ENCODE measurements at places on chromosomes 3 and 15. TPM values are rescaled to one million over a fixed set of nuclear protein-coding genes. Genes with fewer than 3 reads are reported as not detected.

DNA sequence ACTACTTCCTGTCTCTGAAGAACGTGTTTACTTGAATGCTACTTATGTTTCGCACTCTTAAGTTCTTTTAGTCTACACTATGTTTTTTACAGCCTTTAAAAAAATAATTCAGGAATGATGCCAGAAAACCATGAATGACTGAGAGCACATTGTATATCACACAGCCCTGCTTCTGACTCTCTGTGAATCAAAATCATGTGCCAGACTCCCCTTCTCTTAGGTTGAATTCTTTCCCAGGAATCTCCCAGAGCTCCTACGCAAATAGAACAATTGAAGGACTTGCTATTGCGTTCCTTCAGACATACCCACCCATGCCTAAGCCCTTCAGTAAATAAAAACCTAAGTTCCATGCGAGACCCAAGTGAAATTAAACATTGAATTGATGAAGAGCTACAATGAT lies 782.0 kb upstream of the ALCAM start:
- H3K27ac ChIP-seq, result no peak overlapping the region
- H3K36me3 ChIP-seq, result no peaks in the 10 kb centered on the region
- H3K4me1 ChIP-seq, result no peaks in the 10 kb centered on the region
- H3K4me3 ChIP-seq, result no peak overlapping the region
- DNase-seq, result no peak
- H3K27me3 ChIP-seq, result no peaks in the 10 kb centered on the region

GRCh38 chr15:78312957-78313356 lies 13.5 kb upstream of the SKIC8 start:
- H3K27me3 ChIP-seq, result no peaks in the 10 kb centered on the region
- no peak for DNase-seq
- H3K36me3 ChIP-seq, result no peaks in the 10 kb centered on the region
- H3K4me1 ChIP-seq, result no peaks in the 10 kb centered on the region
- no peak overlapping the region for H3K4me3 ChIP-seq
- H3K27ac ChIP-seq, result no peak overlapping the region

GRCh38 chr3:54870423-54870822 lies 57.4 kb downstream of the LRTM1 start:
- no peak for DNase-seq
- no peaks in the 10 kb centered on the region for H3K36me3 ChIP-seq
- H3K4me3 ChIP-seq, result no peak overlapping the region
- no peaks in the 10 kb centered on the region for H3K4me1 ChIP-seq
- no peak overlapping the region for H3K27ac ChIP-seq

DNA sequence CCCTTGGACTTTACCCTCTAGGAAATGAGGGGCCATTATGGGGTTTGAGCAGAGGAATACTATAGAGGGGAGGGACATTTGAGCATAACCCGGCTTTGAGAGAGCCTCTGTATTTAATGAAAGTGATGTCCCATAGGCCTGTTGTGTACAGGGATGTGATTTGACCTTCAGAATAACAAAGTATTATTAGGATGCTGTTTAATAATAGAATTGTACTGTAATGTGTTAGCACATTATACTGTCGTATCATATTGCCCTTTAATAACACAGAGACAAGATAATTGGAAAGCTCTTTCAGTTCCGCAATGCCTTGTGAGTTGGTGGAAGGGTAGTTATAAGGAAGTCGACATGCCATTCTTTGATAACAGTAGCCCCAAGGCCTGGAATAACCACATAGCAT lies 328.3 kb downstream of the RYR3 start:
- no peaks in the 10 kb centered on the region for H3K36me3 ChIP-seq
- no peak overlapping the region for H3K4me3 ChIP-seq
- no peak for DNase-seq

- no peaks in the 10 kb centered on the region for H3K36me3 ChIP-seq
- H3K4me3 ChIP-seq, result no peak overlapping the region
- no peaks in the 10 kb centered on the region for H3K27me3 ChIP-seq
- DNase-seq, result no peak
Observed at GRCh38 chr3:107249132-107249531, 128.1 kb upstream of the CCDC54 start.

- no peak for DNase-seq
- H3K36me3 ChIP-seq, result no peaks in the 10 kb centered on the region
- H3K27me3 ChIP-seq, result no peaks in the 10 kb centered on the region
- peak overlapping the region; percentile 61 for H3K27ac ChIP-seq
Observed at GRCh38 chr3:32106929-32107362, 526 bp downstream of the GPD1L start.

- H3K27me3 ChIP-seq, result no peaks in the 10 kb centered on the region
- no peaks in the 10 kb centered on the region for H3K4me1 ChIP-seq
- no peaks in the 10 kb centered on the region for H3K36me3 ChIP-seq
- H3K4me3 ChIP-seq, result no peak overlapping the region
- no peak overlapping the region for H3K27ac ChIP-seq
Observed at GRCh38 chr3:30112902-30113484, 493.4 kb upstream of the TGFBR2 start.

DNA sequence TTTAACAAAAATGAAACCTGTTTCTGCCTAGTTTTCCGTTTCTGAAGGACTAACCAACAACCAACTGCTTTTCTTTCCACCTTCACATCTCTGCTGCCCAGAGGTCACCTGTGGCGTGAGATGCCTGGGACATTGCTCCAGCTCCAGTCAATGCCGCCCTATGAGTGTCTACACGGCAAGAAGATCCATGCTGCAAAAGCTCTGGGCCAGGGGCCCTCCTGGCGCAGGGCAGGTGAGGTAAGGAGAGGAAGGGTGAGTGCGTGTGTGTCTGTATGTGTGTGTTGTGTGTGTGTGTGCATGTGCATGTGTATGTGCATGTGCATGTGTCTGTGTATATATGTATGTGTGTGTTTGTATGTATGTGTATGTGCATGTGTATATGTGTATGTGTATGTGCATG lies 131.4 kb downstream of the NSMCE3 start:
- no peaks in the 10 kb centered on the region for H3K36me3 ChIP-seq
- no peak overlapping the region for H3K4me3 ChIP-seq
- no peak overlapping the region for H3K27ac ChIP-seq
- H3K27me3 ChIP-seq, result peaks cover 6% of the 10 kb centered on the region
- no peak for DNase-seq

- H3K4me3 ChIP-seq, result no peak overlapping the region
- no peaks in the 10 kb centered on the region for H3K4me1 ChIP-seq
- no peak for DNase-seq
- H3K36me3 ChIP-seq, result no peaks in the 10 kb centered on the region
- no peaks in the 10 kb centered on the region for H3K27me3 ChIP-seq
Observed at GRCh38 chr3:173750095-173750494, 352.6 kb downstream of the NLGN1 start.

- no peaks in the 10 kb centered on the region for H3K27me3 ChIP-seq
- DNase-seq, result no peak
- no peaks in the 10 kb centered on the region for H3K36me3 ChIP-seq
- no peak overlapping the region for H3K4me3 ChIP-seq
- H3K4me1 ChIP-seq, result no peaks in the 10 kb centered on the region
- no peak overlapping the region for H3K27ac ChIP-seq
Observed at GRCh38 chr15:32709295-32710033, 8.3 kb upstream of the GREM1 start.

- no peaks in the 10 kb centered on the region for H3K4me1 ChIP-seq
- H3K27ac ChIP-seq, result no peak overlapping the region
- DNase-seq, result no peak
- no peak overlapping the region for H3K4me3 ChIP-seq
Observed at GRCh38 chr3:29618395-29619282, 337.8 kb downstream of the RBMS3 start.

GRCh38 chr15:68431037-68431791 lies 749 bp downstream of the ITGA11 start:
- no peaks in the 10 kb centered on the region for H3K4me1 ChIP-seq
- H3K4me3 ChIP-seq, result no peak overlapping the region
- no peaks in the 10 kb centered on the region for H3K36me3 ChIP-seq
- H3K27me3 ChIP-seq, result peaks cover 5% of the 10 kb centered on the region
- H3K27ac ChIP-seq, result no peak overlapping the region

DNA sequence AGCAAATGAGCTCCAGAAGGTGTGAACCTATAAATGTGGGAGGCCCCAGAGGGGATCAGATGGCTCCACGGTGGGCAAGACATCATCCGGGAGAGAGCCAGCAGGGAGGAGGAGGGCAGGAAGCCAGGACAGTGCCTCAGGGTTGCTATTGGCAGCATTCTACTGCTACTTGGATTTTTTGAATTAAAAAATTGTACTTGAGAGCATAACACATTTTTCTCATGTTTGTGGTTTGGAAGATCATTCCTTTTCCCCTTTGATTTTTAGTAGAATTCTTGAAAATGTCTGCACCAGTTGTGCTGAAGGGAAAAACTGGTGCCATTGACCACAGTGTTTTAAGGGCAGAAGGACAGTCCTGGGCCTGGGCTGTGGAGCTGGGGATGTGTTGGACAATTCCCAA lies 59.2 kb downstream of the LYZL4 start:
- peaks cover 12% of the 10 kb centered on the region for H3K4me1 ChIP-seq
- H3K36me3 ChIP-seq, result no peaks in the 10 kb centered on the region
- no peak overlapping the region for H3K4me3 ChIP-seq
- DNase-seq, result no peak
- no peak overlapping the region for H3K27ac ChIP-seq

- H3K36me3 ChIP-seq, result no peaks in the 10 kb centered on the region
- no peak for DNase-seq
- no peak overlapping the region for H3K27ac ChIP-seq
- no peaks in the 10 kb centered on the region for H3K4me1 ChIP-seq
- no peak overlapping the region for H3K4me3 ChIP-seq
Observed at GRCh38 chr3:23741036-23741706, 64.6 kb upstream of the UBE2E1 start.

GRCh38 chr15:93321881-93322282 lies 232.9 kb upstream of the RGMA start:
- no peak overlapping the region for H3K4me3 ChIP-seq
- DNase-seq, result no peak
- H3K36me3 ChIP-seq, result no peaks in the 10 kb centered on the region

DNA sequence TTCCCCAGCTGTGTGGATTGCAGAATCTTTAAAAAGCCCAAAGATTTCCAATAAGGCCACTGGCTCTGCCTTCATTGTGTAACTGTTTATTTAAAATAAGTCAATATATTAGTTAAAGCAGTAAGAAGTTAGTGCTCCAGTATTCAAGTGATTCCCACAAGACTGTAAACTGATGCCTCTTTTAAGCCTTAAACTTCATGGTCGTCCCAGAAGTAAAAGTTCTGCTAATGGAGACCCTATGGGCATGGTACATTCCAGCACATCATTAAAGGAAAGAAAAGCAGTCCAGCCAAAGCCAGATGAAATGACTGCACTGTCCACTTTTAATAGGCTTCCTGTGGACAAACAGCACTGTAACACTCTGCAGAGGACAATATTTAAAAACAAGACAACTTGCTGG lies 512.6 kb downstream of the MECOM start:
- DNase-seq, result no peak
- H3K27me3 ChIP-seq, result peaks cover 27% of the 10 kb centered on the region
- H3K4me1 ChIP-seq, result peaks cover 17% of the 10 kb centered on the region
- no peak overlapping the region for H3K4me3 ChIP-seq
- H3K27ac ChIP-seq, result no peak overlapping the region

GRCh38 chr3:198076722-198077308 lies 116.8 kb downstream of the LMLN start:
- no peaks in the 10 kb centered on the region for H3K36me3 ChIP-seq
- no peak overlapping the region for H3K4me3 ChIP-seq
- H3K4me1 ChIP-seq, result peaks cover 12% of the 10 kb centered on the region
- no peak for DNase-seq
- H3K27ac ChIP-seq, result no peak overlapping the region

DNA sequence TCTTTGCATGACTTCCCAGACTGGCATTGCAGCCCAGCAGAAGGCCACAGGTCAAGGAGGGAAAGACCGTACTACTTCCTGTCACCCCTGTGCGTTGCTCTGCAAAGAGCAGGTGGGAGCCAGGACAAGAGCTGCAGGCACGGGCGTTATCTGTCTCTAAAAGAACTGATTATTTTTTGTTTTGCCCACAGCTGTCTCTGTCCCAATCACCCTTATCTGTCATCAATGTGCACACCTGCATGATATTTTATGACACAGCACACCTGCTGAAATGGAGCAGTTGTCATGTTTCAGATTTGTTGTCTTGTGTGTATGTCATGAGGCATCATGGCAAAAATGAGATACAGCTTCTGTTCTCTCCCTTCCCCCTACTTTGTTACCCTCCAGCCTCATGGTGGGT lies 58.8 kb downstream of the SLCO3A1 start:
- no peak overlapping the region for H3K4me3 ChIP-seq
- no peak overlapping the region for H3K27ac ChIP-seq
- H3K36me3 ChIP-seq, result no peaks in the 10 kb centered on the region
- H3K4me1 ChIP-seq, result peaks cover under 1% of the 10 kb centered on the region
- no peaks in the 10 kb centered on the region for H3K27me3 ChIP-seq
- no peak for DNase-seq

GRCh38 chr3:70488131-70488530 lies 175.7 kb upstream of the MDFIC2 start:
- H3K27me3 ChIP-seq, result no peaks in the 10 kb centered on the region
- H3K27ac ChIP-seq, result no peak overlapping the region
- DNase-seq, result no peak
- H3K4me1 ChIP-seq, result no peaks in the 10 kb centered on the region
- H3K4me3 ChIP-seq, result no peak overlapping the region

- no peak for DNase-seq
- H3K27me3 ChIP-seq, result no peaks in the 10 kb centered on the region
- no peaks in the 10 kb centered on the region for H3K36me3 ChIP-seq
Observed at GRCh38 chr3:98540346-98540745, 8.6 kb downstream of the GPR15 start.

DNA sequence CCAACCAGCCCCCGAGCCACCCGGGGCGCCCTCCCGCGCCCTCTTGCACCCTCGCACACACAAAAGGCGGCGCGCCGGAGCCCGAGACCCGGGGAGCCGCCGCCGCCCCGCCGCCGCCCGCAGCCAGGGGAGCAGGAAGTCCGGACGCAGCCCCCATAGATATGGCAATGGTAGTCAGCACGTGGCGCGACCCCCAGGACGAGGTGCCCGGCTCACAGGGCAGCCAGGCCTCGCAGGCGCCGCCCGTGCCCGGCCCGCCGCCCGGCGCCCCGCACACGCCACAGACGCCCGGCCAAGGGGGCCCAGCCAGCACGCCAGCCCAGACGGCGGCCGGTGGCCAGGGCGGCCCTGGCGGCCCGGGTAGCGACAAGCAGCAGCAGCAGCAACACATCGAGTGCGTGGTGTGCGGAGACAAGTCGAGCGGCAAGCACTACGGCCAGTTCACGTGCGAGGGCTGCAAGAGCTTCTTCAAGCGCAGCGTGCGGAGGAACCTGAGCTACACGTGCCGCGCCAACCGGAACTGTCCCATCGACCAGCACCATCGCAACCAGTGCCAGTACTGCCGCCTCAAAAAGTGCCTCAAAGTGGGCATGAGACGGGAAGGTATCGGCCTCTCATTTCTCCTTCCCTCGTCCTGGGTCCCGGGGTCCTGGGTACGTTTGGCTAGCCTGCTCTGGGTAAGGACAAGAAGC lies 1.6 kb downstream of the NR2F2 start:
- H3K4me3 ChIP-seq, result no peak overlapping the region
- peaks cover 25% of the 10 kb centered on the region for H3K27me3 ChIP-seq
- no peak overlapping the region for H3K27ac ChIP-seq
- no peak for DNase-seq
- H3K4me1 ChIP-seq, result peaks cover 9% of the 10 kb centered on the region
- H3K36me3 ChIP-seq, result no peaks in the 10 kb centered on the region

- no peak overlapping the region for H3K27ac ChIP-seq
- no peaks in the 10 kb centered on the region for H3K27me3 ChIP-seq
- no peak overlapping the region for H3K4me3 ChIP-seq
Observed at GRCh38 chr15:40334941-40335795, 5.6 kb downstream of the CCDC9B start.

The WDR93 gene
- total RNA-seq, result not detected

The CHRM5 gene
- total RNA-seq, result not detected

The PYGO1 gene
- not detected for total RNA-seq

The GOLGA6D gene
- not detected for total RNA-seq

The CCDC33 gene
- not detected for total RNA-seq

The SPTBN5 gene
- 2.4 TPM for total RNA-seq

The GPR171 gene
- total RNA-seq, result 129 TPM

The STAB1 gene
- 13.9 TPM for total RNA-seq
